ENCODE measurements at places on chromosomes 2 and 18.

DNA sequence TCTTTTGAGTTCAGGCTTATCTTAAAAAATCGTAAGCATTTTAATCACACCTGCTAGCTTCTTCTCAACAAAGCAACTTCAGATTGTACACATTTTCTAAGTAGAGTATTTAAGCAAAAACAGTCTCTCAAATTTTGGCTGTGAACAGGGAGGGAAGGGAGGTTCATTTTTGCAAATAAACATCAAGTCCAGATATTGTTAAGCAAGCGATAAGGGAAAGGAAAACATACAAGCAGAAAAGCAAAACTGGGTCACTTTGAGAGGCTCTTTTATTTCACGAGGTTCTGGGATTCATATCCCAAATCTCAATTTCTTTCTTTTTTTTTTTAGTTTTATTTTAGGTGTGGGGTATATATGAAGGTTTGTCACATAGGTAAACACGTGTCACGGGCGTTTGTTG is 79.9 kb downstream of the SLC25A12 start:
- DNase-seq: no peak

DNA sequence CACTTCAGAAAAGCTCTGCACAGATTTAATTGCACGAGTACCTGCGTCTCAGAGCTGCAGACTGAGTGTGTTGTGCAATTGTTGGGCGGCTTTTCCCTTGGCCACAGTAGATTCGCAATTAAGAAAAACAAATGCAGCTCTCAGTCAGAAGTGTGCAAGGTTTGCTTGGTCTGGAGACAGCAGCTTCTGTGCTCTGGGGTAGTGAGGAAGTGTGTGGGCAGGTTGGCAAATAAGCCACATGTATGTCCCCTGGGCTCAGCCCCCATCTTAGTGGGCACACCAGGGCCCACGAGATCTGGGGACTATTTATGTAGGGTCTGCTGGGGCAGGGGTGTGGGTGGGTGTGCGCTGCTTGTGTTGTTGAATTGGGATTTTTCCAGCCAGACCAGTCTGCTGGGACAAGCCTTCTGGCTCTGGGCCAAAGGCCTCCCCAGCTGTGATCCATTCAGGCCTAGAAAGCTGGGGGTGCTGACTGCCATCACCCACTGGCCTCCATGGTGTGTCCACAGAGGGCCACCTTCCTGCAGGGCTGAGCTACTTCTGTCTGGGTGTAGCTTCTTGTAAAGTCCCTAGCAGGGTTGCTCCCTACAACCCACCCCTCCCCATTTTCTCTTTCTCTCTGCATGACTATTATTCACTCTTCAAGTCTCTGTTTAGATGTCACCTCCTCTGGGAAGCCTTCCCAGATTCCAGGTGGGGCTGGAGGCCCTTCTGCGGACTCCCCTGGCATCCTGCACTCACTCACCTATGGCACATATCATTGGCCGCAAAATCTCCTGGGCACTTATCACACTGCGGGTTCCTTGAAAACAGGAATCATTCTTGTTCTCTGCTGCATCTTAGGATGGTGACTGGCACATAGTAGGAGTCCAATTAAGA is 67.8 kb downstream of the ODC1 start:
- no peak for DNase-seq

GRCh38 chr2:121338281-121338680 is 53.3 kb upstream of the TFCP2L1 start:
- DNase-seq: no peak

- no peak for DNase-seq
Measured at GRCh38 chr2:30628341-30628740, 178.9 kb downstream of the CAPN13 start.

- no peak for DNase-seq
Measured at GRCh38 chr2:54809819-54810218, 86.4 kb downstream of the EML6 start.

All from RWPE2 (cell line).